ENCODE measurements at places on chromosomes 13 and 19.

DNA sequence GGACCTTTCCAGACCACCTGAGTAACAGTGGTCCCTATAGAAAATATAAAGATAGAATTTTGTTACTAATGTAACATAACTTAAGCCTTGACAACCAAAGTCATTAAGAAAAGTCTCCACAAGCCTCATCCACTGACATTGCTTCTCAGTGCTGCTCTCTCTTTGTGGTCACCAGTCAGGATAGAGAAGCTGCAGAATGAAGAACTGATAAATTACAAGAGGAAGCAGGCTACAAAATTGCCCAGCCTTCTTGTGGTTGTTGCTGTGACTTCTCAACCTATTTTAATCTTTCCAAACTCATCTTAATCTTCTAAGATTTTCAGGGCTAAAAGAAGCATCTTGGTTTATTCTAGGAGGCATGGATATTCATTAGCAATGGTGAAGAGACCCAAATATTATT, 343.8 kb downstream of the MZT1 start:
- no peak for DNase-seq

DNA sequence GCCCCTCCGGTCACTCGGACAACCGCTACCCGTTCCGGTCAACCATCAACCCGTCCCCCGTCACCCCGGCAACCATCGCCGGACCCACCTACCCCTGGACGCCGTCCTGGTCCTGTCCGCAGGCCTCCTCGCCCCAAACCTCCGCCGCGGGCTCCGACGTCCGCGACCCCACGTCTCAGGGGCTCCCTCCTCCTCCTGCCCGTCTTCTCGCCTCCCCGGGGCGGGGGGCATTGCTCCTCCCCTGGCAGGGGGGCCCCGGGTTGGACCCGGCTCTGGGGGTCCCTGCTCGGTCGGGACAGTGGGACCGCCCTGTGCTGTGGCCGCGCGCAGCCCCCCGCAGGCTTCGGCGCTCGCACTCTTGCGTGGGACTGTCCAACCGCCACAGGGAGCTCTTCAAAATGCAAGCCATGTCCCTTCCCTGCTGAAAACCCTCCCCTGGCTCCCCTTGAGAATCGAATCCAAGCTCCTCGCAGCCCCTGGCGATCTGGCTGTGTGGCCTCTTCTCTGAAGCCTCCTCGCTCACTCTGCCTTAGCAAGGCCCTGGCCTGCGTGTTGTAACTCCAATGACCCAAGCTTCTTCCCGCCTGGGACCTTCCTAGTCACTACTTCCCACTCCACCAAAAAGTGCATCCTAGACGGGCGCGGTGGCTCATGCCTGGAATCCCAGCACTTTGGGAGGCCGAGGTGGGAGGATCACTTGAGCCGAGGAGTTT, 8.4 kb downstream of the EPHX3 start:
- no peak for DNase-seq

- DNase-seq: no peak
These were observed 431 bp downstream of the FUT3 start for GRCh38 chr19:5850743-5851293.

DNA sequence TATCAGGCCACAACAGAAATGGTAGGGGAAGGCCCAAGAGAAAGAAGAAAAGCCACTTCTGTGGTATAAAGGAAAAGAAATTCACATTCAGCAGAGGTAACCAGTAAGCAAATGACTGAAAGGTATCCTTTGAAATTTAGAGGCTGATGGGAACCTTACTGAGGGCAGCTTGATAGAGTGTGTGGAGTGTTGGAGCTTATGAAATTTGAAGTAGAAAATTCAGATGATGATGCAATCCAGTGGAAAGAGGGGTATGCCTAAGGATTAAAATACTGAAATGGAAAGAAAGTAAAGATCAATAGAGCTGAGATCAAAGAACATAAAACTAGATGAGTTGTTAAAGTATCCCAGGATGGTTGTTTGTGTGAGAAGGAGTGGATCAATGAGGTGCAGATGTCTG, 42.8 kb upstream of the RFXAP start:
- no peak for DNase-seq

- DNase-seq: no peak
These were observed 38.4 kb downstream of the LTBP4 start for GRCh38 chr19:40639638-40639982.

GRCh38 chr13:29855784-29856183, 5.4 kb upstream of the UBL3 start:
- DNase-seq: no peak

DNA sequence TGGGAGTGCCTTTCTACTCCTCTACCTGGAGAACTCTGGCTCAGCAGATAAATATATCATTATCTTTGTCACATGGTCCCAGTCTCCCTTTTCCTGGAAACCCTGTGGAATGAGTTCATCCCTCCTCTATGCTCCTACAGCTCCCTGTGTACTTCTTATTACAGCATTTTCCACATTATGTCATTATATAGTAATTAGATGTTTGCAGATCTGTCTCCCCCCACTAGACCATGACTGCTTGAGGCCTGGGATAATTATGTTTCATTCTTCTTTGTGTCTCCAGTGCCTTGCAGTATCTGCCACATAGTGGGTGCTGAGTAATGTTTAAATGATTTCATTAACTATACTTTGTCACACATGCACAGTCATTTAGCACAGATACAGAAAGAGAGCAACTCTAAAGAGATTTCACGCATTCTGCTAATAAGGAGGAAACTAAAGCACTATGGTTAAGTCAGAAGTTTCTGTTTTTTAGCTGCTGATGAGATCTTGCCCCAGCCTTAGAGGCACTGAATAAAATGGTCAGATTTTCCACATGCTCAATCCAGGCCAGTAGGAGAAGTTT, 66.1 kb upstream of the DIAPH3 start:
- DNase-seq: no peak

DNA sequence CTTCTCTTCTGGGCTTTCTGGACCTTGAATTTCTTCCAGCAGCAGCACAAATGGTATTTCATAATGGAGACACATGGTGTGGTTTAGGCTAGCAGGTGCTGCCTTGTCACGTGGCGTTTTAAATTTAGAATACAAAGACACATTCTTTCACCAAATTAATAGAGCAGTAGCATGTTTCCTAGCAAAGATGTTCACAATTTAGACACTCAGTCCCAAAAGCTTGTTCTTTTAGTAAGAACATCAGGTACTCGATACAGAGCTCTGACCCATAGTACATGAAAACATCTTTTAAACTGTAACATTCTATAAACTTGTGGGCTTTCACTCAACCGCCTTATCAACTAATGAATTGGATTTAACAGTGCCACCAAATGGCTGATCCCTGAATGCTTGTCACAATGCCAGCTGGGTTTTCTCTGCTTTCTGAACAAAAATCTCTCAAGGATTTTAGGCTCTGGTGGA, 290.1 kb downstream of the DCLK1 start:
- no peak for DNase-seq

- DNase-seq: no peak
These were observed 30.0 kb upstream of the POP4 start for GRCh38 chr19:29576046-29576606.

- no peak for DNase-seq
These were observed 4.2 kb upstream of the HIPK4 start for GRCh38 chr19:40393894-40394815.

DNA sequence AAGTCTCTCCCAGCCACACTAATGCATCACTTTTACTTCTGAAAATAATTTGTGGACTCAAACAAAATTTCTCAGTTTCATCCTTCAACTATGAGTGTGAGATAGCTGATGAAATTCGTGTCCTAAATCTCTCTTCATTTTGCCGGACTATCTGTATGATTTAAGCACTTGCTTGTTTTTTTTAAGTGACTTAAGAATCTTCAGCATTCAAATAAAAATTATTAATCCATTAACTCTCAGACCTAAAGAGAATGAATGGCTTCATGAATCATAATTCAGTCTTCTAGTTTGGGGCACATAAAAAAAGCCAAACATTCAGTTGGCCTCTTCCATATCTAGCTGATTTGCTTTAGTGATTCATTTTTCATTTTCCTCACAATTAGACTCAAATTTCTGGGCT, 579.5 kb downstream of the DCT start:
- DNase-seq: no peak

DNA sequence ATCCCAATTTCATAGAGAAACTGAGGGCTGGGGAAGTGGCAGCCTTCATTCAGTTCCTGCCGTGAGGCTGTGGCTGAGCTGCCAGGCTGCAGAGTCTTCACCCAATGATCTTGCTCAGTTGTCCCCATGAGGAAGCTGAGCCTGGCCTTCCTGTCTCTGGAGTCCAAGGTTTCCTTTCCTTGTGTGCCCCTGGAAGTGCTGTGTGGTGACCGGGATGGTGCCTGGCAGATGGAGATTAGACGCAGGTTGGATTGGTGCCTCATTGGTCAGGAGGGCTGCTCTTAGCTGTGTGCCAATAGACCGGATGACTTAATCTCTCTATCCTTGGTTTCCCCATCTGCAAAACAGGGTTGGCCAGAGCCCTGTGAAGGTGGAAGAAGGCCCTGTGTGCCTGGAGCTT, 24.6 kb downstream of the DNM2 start:
- no peak for DNase-seq

- no peak for DNase-seq
These were observed 336.5 kb downstream of the MZT1 start for GRCh38 chr13:72390909-72391308.

GRCh38 chr13:23845105-23845725, 44.0 kb downstream of the MIPEP start:
- DNase-seq: no peak

DNA sequence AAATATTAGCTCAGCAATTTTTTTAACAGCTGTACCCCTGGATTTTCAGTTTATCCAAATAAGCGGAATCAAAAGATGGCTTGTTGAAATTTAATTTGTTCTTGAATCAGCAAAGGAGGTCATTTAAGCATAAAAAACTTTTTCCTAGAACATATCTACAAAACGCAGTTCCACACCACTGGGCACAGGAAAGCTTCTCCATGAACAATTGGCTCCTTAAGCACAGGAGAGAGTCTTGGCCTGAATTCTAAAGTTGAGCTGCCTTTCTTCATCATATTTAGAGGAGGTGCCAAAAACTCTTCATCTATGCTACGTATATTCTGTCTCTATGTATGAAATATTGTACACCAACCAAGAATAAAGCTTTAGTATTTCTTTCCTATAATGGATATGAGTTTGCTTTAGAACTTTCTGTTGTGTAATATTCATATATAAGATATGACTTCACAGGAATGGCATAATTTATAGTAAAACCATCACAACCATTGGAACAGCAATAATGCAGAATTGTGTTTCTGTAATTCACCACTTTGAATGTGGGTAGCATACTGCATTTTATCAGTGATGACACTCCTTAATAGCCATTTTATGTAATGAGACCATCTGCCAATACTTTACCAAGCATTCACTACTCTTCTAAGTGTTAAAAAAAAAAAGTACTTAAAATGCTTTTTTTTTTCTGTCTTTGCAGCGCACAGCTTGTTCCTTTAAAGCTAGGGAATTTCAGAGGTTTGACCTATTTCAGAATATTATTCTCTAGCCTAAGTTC, 263.7 kb downstream of the SLITRK6 start:
- DNase-seq: no peak

- no peak for DNase-seq
These were observed 89.6 kb upstream of the TNFSF11 start for GRCh38 chr13:42484386-42484785.

DNA sequence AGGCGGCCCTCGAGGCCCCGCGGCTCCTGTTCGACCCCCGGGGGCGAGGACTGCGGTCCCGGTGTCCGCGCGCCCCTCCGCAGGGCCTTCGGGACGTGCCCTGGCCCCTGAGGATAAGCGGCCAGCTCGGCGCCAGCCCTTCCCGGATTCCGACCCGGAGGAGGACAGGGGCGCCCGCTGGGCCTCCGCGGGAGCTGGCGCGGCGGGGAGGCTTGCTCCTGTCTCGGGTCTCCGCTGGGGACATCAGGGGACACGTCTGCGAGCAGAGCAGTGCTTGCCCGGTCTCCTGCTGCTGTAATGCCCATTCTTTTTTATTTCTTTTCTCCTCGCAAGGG, 829 bp downstream of the B3GLCT start:
- DNase-seq: no peak

DNA sequence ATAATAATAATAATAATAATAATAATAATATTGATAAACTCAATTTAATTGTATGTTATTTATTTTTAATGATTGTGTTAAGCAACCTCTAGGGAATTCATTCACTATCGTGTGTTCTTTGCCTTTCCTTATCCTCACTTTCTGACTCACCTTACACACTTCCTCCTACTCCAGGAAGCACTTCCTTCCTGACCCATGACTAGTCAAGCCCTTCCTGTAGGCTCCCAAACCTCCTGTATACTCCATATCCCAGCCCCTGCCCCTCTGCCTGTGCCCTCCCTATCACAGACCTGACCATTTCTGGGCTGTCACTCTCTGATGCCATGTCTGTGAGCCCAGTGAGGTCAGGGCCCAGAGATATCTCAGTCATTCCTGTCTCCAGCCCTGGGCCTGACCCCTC, 7.6 kb downstream of the LGALS4 start:
- no peak for DNase-seq

- DNase-seq: no peak
These were observed 49.3 kb downstream of the RAB20 start for GRCh38 chr13:110512198-110512740.

GRCh38 chr13:47890146-47890814, 110.8 kb downstream of the SUCLA2 start:
- DNase-seq: no peak

- no peak for DNase-seq
These were observed 28.1 kb upstream of the WDR18 start for GRCh38 chr19:955803-956765.

DNA sequence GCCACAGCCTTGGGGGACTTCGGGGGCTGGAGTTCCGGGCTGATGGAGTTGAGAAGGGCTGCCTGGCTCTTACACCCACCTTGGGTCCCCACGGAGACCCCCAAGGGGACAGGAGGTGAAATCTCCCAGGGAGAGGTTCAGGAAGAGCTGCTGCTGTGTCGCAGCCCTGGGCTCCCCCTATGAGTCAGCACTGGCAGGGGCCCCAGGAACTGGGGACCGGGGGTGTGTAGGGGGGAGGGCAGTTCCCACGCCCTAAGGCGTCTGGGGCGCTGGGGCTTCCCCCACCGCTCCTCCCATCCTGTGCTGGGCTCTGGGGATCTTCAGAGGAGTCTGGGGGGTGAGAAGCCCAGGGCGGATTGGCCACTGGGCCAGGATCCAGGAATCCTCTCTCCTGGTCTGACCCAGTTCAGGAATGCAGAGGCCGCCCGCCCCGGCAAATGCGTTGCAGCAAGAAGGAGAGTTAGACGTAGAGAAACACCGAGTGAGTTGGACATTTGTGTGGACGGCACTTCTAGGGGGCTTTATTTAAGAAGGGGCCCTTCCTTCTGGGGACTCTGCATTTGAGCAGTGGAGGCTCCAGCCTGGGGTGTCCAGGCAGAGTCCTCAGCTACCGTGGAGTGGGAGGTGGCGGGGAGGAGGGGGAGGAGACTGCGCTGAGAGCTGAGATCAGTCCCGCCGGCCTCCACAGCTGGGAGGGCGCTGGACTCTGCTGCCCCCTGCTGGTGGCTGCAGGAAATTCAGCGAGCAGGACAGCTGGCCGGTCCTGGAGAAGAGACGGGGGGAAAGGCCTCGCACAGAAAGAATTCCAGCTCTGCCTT, 15.0 kb upstream of the NANOS3 start:
- DNase-seq: peak; percentile 93

GRCh38 chr13:40381935-40382764, 284.3 kb downstream of the FOXO1 start:
- DNase-seq: no peak

GRCh38 chr19:29735829-29736228, 20.8 kb upstream of the C19orf12 start:
- DNase-seq: no peak
